ENCODE measurements at places on chromosomes 2 and 18. TPM values are rescaled to one million over a fixed set of nuclear protein-coding genes. Genes with fewer than 3 reads are reported as not detected.

The RAB6D gene
- polyA plus RNA-seq = not detected

DNA sequence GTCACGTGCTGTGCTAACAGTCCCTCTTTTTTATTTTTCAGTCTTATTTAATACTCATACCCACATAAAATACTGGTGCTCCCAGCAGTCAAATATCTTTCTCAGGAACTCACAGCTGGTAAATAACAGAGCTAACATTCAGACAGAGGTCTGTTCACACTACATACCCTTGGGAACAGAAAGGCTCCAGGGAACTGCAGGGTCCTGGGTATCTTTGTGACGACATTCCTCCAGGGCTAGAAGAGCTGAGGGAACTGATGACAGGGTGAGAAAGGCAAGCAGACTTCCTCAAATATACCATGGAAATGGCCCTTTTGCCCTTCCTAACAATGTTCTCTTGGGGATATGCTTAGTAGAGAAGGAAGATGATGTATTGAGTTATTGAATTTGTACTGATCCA lies 19.3 kb downstream of the PDE6D start:
- DNase-seq = no peak

DNA sequence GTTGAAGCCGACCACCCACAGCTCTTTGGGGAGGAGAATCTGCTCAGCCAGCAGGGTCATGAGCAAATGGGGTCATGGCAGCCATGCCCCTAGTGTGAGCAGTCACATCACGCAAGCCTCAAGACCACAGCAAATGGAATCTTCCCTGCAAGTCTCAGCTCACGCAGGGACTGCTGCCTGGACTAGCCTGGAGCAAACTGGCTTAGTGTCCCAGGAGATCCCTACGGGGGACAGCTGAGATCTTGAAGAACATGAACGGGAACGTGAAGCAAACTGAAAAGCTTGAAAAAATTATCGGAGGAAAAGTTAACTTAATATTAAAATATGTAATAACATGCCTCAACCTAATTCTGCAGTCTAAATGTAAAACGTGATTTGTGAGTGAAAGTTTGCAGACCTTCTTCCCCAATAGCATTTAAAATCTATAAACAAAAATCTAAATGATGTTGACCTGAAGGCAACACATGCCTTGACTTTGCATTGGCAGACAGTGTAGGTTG lies 118.4 kb downstream of the FAM124B start:
- DNase-seq = no peak

The TET3 gene
- polyA plus RNA-seq = 1.8 TPM

The ITM2C gene
- polyA plus RNA-seq = 274 TPM

GRCh38 chr2:230128623-230129342 lies 60.1 kb upstream of the SLC16A14 start:
- peak; percentile 40 for DNase-seq

DNA sequence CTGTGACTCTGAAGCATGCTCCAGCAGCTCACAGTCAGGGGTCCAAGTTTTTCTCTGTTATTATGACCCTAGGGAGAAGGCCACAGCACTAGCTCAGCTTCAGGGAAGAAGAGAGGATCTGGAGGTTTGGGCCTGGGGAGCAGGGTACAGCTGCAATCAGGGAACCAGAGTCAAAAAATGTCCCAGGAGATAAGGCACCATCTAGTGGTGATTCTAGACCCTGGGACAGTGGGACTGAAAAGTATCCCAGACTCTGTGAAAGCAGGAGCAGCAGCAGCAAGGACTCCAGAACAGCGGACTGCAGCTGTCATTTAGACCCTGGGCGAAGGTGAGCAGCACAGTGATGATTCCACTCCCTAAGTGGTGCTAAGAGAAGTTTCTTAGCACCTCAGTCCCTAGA lies 278.4 kb upstream of the DDX18 start:
- no peak for DNase-seq

DNA sequence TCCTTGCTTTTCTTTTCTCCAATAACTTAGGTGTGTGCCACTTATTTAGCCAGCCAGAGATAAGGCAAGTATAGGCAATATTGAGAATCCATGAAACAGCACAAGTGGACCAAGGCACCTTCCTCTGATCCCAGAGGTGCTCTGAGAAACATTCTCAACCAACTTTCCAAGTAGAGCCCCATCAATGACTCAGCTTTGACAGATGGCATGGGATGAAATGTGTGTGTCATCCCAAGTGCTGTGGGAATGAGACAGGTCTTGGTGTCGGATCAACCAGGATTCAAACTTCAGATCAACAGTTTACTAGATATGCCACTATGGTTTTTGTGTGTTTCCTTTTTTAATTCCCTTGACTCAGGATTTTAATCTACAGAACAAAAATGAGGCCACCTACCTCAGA lies 164.0 kb downstream of the GRB14 start:
- no peak for DNase-seq

The CGREF1 gene
- polyA plus RNA-seq = 1.3 TPM

- DNase-seq = no peak
Measured at GRCh38 chr2:8281950-8282857, 399.7 kb upstream of the ID2 start.

The GALR1 gene
- polyA plus RNA-seq = not detected

GRCh38 chr2:134919341-134920210 lies 954 bp downstream of the CCNT2 start:
- DNase-seq = peak; percentile 12

The TMEM178A gene
- polyA plus RNA-seq = 1.1 TPM

DNA sequence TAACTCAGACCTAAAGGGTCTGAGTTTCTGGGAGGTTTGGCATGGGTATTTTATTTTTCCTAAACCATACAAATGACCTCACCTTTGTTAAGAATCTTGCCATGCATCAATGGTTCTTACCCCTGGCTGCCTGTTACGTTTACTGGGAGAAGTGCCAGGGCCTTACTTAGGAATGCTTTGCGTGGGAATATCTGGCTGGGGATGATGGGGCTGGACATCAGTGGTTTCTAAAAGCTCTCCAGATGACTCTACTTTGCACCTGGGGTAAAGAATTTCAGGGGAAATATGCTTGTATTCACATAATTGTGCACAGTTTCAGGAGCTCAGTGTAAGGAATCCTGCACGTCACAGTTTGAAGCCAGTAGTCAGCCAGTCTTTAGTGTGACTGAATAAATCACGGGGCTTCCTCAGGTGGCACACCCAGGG lies 18.2 kb upstream of the DAW1 start:
- DNase-seq = peak; percentile 91

The ABCG8 gene
- polyA plus RNA-seq = not detected

DNA sequence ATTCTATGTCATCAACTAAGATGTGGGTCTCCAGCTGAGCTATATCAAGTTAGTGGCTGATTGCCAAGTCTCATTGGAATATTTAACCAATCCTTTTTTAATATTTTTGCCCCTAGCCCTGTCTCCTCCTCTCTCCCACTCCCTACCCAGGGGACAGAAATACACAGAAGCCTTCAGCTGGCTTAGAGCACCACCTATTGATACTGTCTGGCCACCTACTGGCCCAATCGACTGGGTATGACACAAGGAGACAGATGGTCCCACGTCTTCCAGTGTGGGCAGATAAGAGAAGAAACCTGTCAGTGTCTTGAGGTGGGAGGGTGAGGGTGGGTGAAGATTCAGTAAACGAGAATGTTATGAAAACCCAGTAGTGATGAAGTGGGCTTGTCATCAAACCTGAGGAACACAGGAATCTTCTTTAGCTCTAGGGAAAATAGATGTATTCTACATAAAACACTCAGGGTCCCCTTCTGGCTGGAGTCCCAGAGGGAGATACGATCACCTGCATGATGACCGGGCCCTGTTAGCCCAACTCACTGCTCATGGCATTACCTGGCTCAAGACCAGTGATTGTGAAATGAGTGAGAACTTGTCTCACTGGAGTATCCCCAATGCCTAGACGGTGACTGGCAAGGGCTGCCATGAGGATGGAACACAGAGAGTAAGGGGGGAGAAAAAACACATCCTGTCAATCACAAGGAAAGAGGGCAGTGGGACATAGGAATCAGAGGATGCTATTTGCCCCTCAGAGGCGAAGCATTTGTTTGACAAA lies 26.7 kb downstream of the POLR1A start:
- peak; percentile 47 for DNase-seq

DNA sequence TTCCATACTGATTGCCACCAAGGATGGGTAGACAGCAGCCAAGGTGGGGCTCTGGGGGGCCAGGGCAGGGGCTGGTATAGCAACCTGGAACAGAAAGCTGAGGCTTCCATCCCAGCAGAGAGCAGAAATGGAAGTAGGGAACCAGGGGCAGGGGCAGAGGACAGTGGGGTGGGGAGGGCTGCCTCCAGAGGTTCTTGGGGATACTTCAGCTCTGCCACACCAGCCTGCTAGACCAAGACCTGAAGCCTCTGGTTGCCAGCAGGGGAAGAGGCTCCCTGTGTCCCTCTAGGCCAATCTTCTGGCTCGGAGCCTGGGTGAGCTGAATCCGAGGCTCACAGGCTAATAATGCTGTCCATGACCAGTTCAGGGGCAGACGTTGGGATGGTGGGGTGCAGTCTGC lies 329.0 kb downstream of the DYSF start:
- DNase-seq = no peak

DNA sequence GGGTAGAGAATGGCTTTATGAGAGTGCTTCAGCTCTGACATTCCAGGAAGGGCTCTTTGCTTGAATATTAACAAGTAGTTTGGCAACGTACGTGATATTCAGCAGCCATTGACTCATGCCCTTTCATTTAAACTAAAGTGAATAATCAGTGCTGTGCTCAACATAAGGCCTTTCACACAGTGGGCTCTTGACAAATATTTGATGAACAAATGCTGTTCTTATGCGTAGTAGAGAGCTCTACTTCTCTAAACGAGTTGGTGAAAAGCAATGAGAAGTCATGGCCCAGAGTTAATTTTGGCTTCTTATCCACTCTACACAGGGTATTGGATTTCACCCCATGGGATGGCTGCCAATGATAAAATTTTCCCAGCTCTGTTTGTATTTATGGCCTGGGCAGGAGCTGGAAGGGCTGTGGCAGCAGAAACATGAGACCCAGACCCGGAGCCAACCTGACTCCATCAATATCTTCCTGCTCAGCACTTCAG lies 338.9 kb downstream of the CCDC85A start:
- DNase-seq = peak; percentile 2

DNA sequence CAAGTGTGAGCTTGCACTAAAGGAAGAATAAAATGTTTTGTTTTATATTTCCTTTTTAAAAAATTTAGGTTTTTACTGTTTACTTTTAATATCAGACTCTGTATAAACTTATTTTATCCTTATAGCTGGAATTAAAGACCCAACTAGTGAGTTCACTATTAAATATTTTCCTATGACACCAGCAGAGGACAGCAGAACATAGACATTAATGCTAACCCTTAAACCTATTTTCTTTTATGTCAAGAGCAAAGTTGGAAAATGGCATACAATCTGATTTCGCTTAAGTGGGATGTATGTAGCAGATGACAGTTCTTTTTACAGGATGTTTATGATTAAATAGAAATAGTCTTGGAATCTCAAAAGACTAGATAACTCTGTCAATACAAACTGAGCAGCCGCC lies 188.2 kb upstream of the XIRP2 start:
- DNase-seq = peak; percentile 52

DNA sequence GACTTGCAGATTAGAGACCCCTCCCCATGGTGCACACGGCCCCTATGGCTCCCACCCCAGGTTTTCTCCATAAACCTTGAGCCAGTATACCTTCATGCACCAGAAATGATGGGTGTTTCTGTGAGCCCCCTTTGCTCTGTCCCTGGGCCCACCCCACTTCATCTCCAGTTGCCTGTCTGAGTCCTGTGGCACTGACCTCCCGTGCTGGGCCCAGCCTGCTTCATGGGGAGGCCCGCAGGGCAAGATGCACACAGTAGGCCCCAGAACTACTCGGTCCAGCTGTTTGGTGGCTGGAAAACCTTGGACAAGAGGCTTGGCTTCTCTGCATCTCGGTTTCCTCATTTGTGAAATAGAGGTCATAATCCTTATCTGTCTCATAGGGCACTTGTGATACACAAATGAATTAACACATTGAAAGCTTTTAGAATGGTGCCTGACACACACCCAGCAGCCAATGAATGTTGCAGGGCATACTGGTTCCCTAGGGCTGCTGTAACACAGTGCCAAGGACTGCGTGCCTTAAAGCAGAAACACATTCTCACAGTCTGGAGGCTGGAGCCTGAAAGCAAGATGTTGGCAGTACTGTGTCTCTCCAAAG lies 58.4 kb downstream of the SH3BP4 start:
- no peak for DNase-seq

GRCh38 chr2:17972991-17973390 lies 94.5 kb downstream of the KCNS3 start:
- no peak for DNase-seq

The MAP3K20 gene
- polyA plus RNA-seq = 27.5 TPM

The ASIC4 gene
- not detected for polyA plus RNA-seq

- DNase-seq = no peak
Measured at GRCh38 chr2:119029297-119029696, 87.3 kb downstream of the MARCO start.

- no peak for DNase-seq
Measured at GRCh38 chr18:2974731-2975130, 38.2 kb downstream of the LPIN2 start.

The GPR39 gene
- 5.4 TPM for polyA plus RNA-seq

DNA sequence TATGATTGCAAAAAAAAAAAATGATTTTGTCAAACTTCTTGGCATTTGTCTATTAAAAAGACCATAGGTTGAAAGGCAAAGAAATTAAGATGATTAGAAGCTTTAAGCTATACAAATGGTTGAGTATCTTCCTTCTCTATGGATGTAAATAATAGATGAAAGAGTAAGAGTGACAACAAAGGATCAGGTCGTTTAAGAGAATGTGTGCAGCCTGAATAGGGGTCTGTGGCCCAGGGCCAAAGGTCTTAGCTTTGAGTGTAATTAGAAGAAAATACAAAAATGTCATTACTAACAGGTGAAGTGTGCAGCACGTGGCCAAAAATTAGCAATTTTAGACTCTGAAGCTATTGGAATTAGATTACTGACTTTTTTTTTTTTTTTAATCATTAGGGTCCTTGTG lies 122.4 kb downstream of the GREB1L start:
- no peak for DNase-seq

- no peak for DNase-seq
Measured at GRCh38 chr2:112032224-112032586, 22.9 kb upstream of the TMEM87B start.

The CCT4 gene
- polyA plus RNA-seq = 86.3 TPM

The VWA3B gene
- polyA plus RNA-seq = not detected

GRCh38 chr2:137123226-137123625 lies 357.9 kb downstream of the THSD7B start:
- no peak for DNase-seq

The CCDC121 gene
- 0.67 TPM for polyA plus RNA-seq

DNA sequence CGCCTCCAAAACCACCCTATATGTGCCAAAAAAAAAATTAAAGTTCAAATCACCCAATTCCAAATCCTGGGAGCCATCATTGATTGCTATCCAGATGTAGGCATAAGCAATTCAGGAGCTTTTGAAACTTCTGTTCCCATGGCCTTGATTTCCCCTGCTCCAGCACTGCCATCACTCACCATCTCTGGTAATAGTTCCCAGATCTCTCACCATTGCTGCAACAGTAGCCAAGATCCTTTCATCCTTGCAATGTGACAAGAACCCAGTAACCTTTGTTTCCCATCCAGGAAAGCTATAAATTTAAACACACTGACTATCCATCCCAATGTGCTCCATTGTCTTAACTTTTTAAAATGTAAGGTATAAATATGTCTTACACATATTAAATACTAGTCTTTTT lies 155.4 kb downstream of the PDE11A start:
- no peak for DNase-seq

- no peak for DNase-seq
Measured at GRCh38 chr18:79796016-79796415, 1.7 kb upstream of the KCNG2 start.

- DNase-seq = peak; percentile 69
Measured at GRCh38 chr2:214649440-214650205, 159.9 kb downstream of the BARD1 start.

The RESP18 gene
- polyA plus RNA-seq = not detected

GRCh38 chr2:26986576-26986975 lies 16.1 kb downstream of the MAPRE3 start:
- DNase-seq = no peak

- peak; percentile 52 for DNase-seq
Measured at GRCh38 chr2:150046211-150046610, 441.3 kb downstream of the RND3 start.

All from IMR-90 (cell line).